NCI-H748 treated with DMSO at 0.1 percent for 48 hours (cell line): ENCODE measurements at places on chromosomes 3 and 15.

DNA sequence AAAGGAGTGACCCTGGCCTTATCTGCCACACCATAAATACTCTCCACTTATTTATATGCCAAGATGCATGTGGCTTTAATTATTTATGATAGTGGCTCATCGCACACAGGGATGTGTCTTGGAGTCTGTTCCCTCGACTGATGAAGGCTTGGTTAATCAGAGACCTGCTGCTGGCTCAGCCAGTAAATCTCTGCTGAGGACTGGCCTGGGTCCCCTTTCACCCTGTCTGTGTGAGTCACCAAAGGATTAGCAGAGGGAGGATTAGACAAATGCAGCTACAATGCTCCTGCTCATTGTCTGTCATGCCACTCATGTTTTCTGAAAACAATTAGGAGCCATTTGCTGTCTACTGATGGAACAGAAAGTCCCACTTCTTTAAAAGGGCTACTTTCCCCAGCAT is 226.8 kb downstream of the NTRK3 start:
- DNase-seq, result no peak

DNA sequence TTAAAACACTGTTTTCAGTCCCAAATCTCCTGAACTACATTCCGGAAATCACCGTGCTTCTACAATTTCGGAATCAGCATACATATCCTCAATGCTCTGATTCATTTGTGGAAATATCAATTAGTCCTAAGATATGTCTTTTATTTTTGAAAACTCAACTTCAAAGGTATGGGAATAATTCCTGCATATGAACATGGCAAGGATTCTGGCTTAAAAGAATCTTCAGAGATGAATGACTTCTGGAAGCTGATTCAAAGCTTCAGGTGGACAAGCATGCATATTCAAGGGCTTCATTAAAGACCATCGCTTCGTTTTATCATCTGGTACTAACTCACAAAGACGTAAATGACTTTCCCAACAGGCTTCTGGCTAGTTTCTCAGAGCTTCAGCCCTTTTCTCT is 246.0 kb upstream of the LRRN1 start:
- DNase-seq, result no peak

DNA sequence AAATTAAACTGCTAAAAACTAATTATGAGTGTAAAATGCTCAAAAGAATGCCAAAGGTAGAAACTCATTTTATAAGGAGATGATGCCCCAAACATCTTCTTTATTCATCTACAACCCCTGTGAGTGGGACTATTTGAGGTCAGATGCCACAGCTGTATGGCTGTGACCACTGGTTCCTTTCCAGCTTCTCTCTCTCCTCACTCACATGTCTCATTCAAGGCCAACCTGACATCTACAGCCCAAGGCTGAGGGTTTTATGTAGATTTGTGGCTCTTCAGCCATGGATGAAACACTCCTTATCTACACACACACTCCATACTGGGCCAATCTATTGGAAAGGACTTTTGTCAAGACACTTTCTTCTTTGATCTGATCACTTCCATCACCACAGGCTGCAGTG is 231.3 kb downstream of the KCNMB2 start:
- no peak for DNase-seq

GRCh38 chr3:114758831-114759699 is 388.0 kb downstream of the ZBTB20 start:
- no peak for DNase-seq

GRCh38 chr15:57867970-57868798 is 161.7 kb downstream of the POLR2M start:
- DNase-seq, result no peak

DNA sequence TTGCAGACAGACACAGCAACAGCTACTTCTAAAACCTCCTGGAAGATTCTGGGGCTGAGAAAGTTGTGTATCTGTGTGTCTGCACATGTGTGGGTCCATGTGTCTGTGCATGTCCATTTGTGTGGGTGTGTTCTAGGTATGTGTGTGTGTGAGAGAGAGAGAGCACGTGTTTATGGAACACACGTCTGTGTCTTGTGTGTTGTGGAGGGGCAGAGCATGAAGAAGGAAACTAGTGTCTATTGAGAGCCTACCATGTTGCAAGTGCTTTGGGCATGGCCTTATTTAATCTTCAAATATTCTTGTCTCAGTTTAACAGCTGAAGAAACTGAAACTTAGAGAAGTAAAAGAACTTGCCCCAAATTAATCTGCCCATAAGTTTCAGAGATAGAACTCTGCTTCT is 327.5 kb downstream of the UACA start:
- no peak for DNase-seq

DNA sequence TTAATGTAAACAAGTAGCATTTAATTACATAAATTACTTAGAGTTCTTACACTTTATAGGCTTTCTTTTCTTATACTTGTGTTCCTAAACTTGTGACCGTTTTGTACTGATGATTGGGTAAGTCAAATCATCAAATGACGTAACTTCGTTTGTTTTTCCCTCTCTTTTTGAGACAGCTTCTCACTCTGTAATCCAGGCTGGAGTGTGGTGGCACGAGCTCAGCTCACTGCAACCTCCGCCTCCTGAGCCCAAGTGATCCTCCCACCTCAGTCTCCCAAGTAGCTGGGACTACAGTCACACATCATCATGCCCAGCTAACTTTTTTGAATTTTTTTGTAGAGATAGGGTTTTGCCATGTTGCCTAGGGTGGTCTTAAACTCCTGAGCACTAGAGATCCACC is 226.0 kb downstream of the TCF12 start:
- DNase-seq, result no peak

DNA sequence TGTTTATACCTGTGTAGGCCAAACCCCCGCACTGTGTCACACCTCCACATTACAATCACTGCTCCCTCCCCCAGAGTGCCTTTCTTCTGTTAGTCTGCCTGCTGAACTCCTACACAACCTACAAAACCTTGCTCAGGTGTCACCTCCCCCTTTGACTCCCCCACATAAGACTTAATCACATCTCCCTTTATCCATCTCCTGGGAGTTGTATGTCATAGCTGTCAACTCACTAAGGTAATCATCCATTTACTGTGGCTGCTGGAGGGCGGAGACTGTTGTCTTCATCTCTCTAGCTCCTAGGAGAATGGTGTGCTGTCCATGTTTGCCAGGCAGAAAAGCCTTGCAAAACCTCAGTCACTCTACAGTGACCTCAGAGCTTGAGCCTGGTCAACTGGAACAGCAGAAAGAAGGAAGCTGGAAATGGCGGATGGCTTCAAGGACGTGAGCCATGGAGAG is 43.8 kb downstream of the ZNF710 start:
- DNase-seq, result no peak

- no peak for DNase-seq
Observed at GRCh38 chr3:70315021-70315420, 2.6 kb upstream of the MDFIC2 start.

- DNase-seq, result no peak
Observed at GRCh38 chr3:190362258-190362657, 25.7 kb upstream of the CLDN16 start.

- DNase-seq, result no peak
Observed at GRCh38 chr15:77486542-77487468, 66.1 kb downstream of the HMG20A start.

DNA sequence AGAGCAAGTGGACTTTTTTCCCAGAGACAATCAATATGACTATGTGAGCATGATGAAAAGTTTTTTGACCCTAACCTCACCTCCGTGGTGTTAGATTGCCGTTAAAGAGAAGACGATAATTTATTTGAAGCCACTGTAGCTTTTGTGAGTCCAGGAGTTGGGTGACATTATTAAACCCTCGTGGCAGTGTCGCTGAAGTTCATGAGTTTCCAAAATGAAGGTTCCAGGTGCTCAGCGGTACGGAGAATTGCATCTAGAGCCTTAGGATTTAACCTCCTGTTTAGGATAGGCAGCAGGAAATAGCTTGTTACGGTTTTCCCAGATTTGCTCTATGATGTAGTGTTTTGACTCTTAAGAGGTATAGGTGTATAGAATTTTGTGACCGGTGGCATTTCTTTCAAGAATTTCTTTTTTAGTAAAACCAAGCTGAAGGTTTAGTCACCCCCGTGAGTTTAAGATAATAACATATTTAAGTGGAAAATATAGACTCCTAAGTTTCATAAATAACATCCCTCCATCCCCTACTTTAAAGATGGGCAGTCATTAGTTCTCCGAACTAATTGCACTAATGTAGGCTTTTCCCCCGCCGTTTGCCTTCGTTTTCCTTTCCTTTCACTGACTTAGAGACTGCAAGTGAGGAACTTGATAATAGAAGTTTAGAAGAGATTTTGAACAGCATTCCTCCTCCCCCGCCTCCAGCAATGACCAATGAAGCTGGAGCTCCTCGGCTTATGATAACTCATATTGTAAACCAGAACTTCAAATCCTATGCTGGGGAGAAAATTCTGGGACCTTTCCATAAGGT is 2.0 kb downstream of the SMC4 start:
- DNase-seq, result no peak

DNA sequence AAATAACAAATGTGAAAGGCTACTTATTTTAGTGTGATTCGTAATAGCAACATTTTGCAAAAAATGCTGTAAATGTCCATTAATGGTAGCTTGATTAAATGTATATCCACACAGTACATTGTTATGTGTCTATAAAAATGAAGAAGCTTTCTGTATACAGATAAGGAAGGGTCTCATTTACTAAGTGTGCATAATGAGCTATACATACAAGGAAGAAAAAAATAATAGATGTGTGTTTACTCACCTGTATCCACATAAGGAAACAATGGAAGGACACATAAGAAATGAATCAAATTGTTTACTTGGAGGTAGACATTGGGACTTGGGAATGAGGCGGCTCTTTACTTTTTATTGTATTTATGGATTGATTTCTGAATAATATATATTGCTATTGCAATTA is 34.9 kb downstream of the MED12L start:
- DNase-seq, result peak; percentile 78

- DNase-seq, result no peak
Observed at GRCh38 chr3:112456147-112456546, 43.1 kb downstream of the BTLA start.

DNA sequence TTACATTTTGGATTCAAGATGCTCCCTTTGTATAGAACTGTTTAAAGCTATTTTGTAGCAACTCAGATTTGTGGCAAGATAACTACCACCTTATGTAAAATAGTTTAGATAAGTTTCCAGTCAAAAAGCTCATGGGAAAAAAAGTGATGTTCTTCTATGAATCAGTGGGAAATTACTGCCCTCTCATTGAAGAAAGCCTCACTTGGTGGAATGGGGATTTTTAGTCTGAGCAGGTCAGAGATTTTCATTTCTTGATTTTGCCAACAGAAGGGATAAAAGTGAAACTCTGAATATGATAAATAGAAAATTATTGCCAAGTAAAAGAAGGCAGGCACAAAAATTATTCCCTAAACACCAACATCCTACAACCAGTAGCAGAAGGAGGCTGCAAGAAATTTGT is 25.8 kb upstream of the CSTA start:
- DNase-seq, result no peak

DNA sequence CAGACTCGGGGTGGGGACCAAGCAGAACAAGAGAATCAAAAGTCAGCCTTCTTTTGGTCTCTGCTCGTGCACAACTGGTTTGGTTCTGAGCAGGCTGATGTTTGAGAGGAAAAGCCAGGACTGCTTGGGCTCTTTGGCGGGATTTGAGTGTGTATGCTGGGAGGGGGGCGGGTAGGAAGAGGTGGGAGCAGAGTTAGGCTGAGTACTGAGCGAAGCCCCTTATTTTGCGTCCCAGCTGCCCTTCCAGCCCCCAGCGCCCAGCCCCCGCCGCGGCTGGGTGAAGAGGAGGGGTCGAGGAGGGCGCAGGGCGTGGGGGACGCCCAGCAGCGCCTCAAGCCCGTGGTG is 153.5 kb upstream of the GOLIM4 start:
- no peak for DNase-seq

GRCh38 chr3:142960322-142960850 is 3.1 kb downstream of the PAQR9 start:
- no peak for DNase-seq

DNA sequence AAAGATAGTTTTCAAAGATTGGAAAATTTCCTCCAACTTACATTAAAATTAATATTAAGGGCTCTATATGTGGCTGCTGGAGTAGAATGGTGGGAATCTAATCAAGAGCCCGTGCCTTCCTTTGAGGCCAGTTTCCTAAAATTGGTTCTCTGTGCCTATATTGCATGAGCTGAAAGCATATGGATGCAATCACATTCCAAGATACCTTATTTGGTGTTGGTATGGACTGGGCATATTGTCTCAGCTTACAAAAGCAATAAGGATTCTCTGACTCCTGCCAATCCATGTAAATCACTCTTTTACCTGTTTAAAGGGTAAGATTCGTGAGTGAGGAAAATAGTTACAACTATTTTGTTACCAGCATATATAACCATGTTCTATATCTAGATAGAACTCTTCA is 111.6 kb downstream of the GREM1 start:
- DNase-seq, result no peak

DNA sequence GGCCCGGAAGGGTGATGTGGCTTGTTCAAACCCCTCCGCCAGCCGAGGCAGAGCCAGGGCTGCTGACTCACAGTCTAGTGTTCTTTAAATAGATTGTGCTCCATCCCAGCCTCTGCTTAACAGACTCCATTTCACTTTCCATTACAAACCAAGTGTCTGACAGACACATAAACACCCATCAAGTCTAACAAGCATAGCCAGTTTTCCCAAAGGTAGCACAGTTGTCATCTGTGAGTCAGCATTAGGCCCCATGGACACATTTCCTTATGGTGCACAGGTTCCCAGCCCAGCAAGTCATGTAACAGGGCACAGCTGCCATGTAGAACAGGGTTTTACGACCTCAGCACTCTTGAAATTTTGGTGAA is 109.9 kb upstream of the RAP2B start:
- no peak for DNase-seq

DNA sequence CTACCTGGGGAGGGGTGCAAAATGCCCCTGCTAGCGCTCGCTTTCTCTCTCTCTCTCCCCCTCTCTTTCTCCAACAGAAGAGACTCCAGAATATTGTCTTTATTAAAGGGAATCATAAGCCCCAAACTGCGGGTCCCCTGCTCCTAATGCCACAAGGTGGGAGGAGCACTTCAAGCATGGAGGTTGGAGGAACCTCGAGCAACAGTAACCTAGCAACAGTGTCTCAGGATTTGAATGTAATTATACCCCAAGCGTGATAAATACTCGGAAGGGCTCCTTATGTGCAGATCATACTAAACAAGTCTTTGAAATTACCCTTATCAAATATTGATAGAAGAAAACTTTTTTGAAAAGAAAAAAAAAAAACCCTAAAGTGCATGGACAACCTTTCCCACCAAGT is 582.2 kb upstream of the PPP2R3A start:
- no peak for DNase-seq

DNA sequence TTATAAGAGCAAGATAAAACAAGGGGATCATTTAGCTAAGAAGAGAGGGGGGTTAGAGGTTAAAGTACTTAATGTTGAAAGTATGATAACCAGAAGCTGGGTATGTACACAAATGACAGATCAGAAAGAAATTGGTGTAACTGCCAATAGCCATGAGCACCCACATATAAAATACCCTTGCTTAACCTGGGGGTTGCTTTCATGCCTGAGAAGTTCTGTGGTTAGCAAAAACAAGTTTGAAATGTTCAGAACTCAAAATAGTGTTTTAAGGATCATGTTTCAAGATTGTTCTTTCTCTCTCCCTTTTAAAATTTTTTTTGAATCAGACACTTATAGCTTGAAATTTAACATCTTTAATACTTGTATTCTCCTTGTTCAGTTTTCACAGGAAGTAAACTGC is 321.4 kb upstream of the GBE1 start:
- DNase-seq, result no peak

GRCh38 chr3:187888701-187889100 is 143.4 kb upstream of the BCL6 start:
- no peak for DNase-seq

- no peak for DNase-seq
Observed at GRCh38 chr3:128372707-128373533, 93.8 kb downstream of the DNAJB8 start.
